ENCODE measurements at places on chromosomes 3 and 15.

GRCh38 chr15:101600035-101600434, 52.1 kb downstream of the TM2D3 start:
- no peak for DNase-seq

DNA sequence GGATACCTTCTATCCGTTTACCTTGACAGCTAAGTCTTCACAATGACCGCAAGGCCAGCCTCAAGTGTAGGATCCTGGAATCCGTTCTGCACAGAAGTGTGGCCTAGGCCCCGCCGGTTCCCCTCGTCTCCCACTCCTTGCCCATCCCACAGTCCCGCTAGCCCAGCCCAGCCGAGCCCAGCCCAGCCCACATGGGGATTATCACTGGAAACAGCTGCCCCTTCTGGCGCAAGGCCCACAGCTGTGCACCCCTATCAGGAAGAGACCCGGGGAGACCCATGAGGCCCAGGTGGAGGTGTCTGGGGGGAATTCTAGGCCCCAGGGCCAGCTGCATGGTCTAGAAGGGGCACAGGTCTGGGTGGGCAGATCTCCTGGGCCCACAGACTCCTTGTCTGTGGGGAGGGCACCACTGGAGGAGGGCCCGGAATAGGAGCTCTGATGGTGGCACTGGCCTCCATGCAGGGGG, 27.9 kb upstream of the KLF13 start:
- no peak for DNase-seq

DNA sequence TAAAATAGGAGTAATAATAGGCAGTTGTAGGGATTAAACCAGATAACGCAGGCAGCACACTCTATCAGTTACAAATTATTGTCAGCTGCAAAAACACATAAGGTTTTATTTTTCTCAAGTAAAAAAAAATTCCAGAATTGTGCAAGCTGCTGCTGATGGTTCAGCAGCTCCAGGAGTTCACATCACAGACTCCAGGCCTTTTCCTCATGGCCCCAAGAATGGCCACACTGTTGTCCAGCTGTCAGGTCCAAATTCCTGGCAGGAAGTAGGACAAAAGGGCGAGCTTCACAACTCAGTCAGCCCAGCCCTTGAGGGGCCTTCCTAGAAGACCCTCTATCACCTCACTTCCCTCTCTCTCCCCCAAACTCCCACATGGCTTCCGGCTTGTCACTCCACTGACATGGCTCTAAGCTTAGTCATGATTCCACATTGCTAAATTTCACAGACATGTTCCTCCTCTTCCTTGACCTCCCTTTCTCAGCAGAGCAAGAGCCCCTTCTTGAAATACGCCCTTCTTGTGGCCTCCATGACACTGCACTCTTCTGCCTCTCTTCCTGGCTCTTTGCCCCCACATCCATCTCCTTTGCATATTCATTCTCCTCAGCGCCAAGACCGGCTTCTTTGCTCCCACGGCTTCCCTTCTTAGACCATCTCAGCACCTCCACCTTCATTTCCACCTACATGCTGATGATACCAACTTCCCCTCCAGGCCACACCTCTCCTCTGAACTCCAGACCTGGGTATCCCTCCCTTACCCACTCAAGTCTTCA, 27.4 kb upstream of the FAM174B start:
- peak; percentile 74 for DNase-seq

- DNase-seq = peak; percentile 23
Measured at GRCh38 chr3:34260271-34261000, 462.0 kb downstream of the PDCD6IP start.

DNA sequence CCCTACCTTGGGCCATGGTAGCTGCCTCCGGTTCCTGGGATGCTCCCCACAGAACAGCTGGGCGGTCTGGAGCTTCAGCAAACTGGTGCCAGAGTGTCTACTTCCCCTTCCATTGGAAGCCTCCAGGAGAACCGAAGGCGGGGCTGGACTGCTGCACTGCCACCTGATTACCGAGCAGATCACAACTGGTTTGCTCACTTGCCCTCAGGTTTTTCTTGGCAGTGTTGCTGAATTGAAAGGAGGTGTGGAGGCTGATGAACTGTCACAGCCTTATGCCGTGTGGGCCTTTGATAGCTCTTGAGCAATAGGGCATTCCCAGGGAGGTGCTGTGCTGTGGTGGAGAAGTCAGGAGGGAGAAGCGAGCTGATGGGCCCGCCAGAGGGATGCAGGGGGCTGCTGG, at the start of gene TGM5:
Gene TGM5 (minus strand): TSS at position 95 of the 400 bp plus-strand sequence. CDS start 79 bp downstream, at position 16.
- DNase-seq = no peak

- no peak for DNase-seq
Measured at GRCh38 chr3:142963234-142963515, 299 bp downstream of the PAQR9 start.

DNA sequence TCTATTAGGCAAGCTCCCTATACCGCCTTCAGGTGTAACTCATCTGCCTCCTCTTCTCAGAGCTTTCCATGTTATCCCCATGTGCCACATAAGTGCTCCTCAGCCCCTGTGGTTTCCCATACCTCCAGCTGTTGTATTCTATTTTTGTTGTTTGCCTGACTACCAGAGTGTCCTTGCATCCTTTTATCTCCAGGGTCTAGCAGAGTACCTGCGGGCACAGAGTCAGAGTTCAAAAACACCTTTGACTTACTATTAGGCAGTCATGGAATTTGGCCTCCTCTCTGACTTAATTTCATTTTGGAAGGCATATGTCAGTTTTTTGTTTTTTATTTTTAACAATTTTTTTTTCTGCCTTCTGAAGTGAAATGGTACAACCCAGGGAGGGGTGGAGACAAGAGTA, 7.1 kb downstream of the GPR87 start:
- no peak for DNase-seq

GRCh38 chr3:174101244-174101643, 703.7 kb downstream of the NLGN1 start:
- no peak for DNase-seq

Data from fibroblast of skin of left quadriceps (primary cell).